Tibial nerve (tissue), 4 donors: ENCODE measurements at places on chromosomes 12 and 14. TPM values are rescaled to one million over a fixed set of nuclear protein-coding genes. Genes with fewer than 3 reads are reported as not detected.

DNA sequence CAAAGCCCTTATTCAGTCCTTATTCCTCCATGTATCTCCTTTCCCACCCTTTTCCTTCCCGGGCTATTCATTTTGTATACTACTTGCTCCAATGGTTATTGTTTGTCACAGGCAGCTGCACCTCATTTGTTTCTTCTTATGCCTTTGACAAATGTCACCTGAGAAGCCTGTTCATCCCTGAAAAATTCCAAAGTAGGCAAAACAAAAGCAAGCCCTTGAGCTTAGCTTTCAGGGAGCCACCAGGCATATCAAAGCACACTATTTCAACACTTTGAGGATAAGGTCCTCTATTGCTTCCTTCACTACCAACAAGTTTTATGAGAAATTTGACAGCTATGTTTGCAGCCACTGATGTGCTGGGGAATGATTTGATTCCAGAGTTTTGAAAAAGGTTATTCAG, 738.7 kb upstream of the LMO3 start:
- no peak for DNase-seq

DNA sequence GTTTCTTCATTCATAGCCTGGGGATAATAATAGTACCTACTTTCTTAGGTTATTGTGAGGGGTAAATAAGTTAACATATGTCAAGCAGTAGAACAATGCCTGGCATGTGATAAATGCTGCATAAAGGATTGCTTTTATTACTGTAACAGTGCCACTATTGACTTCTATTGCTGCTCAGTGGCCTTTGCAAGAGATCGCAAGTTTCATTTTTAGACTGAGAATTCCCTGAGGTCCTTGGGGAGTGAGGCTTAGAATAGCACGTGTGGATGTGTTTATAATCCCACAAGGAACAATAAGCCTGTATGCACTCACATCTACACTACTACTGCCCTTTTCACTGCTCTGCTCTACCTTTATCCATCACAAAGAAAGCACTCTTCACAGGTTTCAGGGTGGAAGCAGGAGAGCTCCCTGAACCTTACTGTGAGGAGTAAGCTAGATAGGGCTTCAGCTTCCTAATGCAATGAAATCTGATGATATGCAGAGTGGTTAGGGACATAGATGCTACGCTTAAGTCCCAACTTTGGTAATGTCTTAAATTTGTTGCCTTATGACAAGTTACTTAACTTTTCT, 302.6 kb downstream of the SNAPC1 start:
- DNase-seq: no peak

INHBC gene
- total RNA-seq: not detected

TPPP2 gene
- total RNA-seq: not detected

DNA sequence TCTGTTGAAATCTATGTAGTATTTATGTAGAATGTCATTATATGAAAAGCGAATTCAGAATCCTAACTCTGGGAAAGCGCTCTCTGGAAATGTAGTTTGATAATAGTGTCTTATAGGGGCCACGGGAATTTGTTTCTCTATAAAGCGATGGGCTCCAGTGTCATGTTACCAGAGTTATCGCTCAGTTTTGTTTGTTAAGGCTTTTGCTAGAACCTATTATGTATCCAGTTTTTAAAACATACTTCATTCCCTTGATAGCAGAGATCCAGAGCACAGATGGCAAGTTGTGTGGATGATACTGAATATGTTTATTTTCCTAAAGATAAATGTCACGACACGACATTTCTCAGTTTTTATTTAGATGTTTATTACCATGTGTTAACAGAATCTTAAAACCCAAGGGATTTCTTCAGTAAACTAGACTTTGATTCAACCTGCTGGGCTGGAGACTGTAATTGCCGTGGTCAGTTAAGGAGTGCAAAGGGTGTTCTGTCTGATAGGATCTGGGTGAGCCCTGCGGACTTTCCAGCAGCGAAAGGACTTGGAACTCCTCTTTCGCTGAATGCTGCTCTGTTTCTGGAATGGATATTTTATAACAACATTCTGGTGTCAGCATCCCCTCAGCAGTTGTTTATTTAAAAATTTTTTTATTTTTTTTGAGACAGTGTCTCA, 1.7 kb upstream of the DNAH10 start:
- DNase-seq: no peak

DNA sequence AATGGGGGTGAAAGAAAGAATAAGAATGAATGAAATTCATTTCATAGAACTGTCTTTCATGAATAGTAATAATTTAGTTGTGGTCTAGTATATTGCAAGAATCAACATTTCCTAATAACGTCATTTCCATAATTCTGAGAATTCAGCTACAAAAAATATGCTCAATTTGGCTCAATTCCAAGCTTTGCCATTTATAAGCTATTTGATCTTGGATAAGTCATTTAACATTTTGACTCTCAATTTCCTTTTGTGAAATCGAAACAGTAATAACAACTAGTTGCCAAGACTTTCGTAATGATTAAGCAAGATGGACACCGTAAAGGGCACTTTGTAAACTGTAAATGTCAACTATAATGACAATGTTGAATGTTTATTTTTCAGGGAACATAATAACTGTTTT, 18.1 kb downstream of the NOS1 start:
- DNase-seq: no peak

DNA sequence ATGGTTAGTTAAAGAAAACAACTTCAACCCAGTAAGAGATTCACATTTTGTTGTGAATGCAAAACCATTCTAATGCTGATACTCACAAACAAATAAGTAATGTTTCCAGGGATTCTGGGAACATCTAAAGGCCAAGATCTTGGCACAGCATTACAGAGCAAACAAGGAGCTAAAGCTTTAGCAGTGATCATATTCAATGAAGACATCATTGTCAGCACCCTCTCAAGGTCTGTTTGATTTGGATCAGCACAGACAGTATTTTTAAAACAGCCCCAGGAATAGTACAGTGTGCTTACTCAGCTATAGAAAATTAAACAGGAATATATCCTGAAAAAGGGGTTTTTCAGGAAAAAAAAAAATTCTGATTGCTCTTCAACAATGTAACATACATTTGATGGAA, 71.4 kb downstream of the TMEM260 start:
- DNase-seq: no peak

DNA sequence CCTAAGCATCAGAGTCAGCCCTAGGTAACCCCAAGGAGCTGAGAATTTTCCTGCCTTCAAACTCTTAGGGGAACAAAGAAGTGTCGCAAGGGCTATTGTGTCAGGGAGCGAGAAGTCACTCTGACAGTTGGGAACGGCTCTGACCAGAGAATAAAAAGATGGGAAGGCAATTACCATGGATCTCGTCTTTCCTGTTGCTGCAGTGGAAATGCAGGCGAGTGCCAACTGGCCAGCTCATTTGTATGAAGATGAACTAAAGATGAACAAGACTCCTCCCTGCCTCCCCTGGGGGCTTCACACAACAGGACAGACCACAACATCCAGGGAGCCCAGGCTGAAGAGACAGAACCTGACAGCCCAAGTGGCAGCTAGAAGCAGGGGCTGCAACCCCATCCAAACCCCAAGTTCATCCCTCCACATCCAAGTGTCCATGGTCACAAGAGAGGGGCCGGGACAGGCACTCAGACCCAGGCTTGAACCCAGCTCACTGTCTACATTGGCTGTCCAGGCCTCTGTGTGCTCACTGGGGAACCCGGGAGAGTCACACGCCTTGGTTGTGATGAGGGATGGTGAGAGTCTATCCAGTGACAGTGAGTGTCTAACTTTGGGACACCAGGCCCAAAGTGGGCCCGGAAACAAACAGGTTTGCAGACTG, 322.4 kb downstream of the BCL11B start:
- DNase-seq: no peak
